ENCODE measurements at places on chromosomes 5 and 9. TPM values are rescaled to one million over a fixed set of nuclear protein-coding genes. Genes with fewer than 3 reads are reported as not detected.
A peak's percentile ranks its signal among the peaks of the same experiment; 100 is the strongest.

GRCh38 chr5:168916852-168917251 is 337.7 kb upstream of the PANK3 start:
- no peak for DNase-seq

- DNase-seq, result no peak
Measured at GRCh38 chr5:72470826-72471225, 36.4 kb downstream of the ZNF366 start.

Gene F2RL2
- total RNA-seq, result not detected

GRCh38 chr9:92615790-92616189 is 54.1 kb downstream of the IPPK start:
- no peak for DNase-seq

GRCh38 chr5:93800988-93801811 is 59.8 kb upstream of the POU5F2 start:
- peak; percentile 32 for DNase-seq

GRCh38 chr9:2789355-2789754 is 54.5 kb downstream of the PUM3 start:
- DNase-seq, result no peak

- no peak for DNase-seq
Measured at GRCh38 chr9:9124616-9125015, 1325.0 kb upstream of the DMAC1 start.

- DNase-seq, result no peak
Measured at GRCh38 chr5:5270958-5271785, 131.0 kb downstream of the ADAMTS16 start.

GRCh38 chr5:170176916-170177315 is 55.9 kb upstream of the C5orf58 start:
- DNase-seq, result no peak

Gene SNCAIP
- total RNA-seq, result not detected

DNA sequence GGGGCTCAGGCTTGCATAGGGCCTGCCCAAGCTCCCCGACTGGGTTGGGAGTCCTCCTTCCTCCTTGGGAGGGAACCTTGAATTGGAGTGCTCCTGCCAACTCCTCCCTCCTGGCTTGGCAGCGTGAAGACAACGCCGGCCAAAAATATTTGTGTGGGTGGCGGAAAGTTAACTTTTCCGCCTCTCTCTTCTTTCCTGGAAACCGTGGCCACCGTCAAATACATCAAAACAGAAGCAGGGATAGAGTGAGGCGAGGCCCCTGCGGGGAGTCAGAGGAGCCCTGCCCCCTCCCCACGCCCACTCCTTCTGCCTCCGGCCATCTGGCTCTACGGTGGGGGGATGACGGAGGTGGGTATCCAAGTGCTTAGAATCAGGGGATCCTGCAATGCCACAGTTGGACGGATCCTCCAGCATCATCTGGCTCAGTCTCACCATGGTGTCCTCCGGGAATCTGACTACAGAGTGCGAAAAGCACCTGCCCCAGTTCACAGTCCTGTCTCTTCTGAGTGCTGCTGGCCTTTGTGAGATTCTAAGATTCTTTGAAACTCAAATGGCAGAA is 25.2 kb upstream of the SYNPO start:
- DNase-seq, result no peak

Gene SLC34A3
- not detected for total RNA-seq

GRCh38 chr5:140329739-140330481 is 16.5 kb downstream of the HBEGF start:
- no peak for DNase-seq

DNA sequence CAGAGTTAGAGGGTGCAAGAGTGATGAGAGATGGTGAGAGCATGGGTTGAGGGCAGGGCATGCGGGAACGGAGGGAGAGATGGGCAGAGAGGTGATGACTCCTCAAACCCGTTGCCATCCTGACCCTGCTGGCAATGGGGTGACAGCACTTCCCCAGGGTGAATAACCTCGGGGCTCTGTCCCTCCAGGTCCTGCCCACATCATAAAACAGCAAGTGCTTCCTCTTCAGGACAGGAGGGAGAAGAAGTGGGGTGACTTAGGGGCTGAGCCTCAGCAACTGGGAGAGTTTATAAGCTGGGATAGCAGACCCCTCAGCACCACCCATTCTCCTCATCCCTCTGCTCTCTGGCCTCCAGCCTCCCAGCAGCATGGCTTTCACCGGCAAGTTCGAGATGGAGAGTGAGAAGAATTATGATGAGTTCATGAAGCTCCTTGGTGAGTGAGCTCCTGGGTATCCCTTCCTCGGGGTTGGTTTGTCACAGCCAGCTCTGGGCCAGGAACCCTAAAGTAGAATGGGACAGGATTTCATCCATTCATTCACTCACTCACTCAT is at the start of gene FABP6:
Gene FABP6 (plus strand): TSS at position 317 of the 553 bp plus-strand sequence. CDS start 52 bp downstream, at position 369.
- DNase-seq, result no peak

GRCh38 chr9:122314165-122314564 is 49.5 kb downstream of the MRRF start:
- no peak for DNase-seq
